ENCODE measurements at places on chromosomes 7 and 10.

DNA sequence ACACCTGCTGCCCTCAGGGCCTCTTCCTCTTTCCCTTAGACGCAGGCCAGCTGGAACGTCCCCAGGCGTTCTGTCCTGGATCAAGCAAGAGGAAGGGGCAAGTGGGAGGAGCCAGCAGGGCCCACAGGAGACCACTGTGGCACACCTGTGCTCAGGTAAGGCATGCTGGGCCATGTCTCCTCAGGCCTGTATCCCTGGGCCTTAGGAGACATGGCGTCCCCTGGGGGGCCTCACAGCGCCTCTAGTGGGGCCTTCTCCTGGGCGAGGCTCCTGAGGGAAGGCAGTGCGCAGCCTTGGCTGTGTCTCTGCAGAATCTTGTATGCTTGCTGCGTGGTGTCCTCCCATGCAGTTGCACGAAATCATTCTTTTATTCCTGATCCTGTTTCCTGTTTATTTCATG lies 31.3 kb downstream of the ZNF783 start:
- no peak for DNase-seq

- DNase-seq: no peak
Measured at GRCh38 chr10:66180581-66181318, 745.1 kb upstream of the LRRTM3 start.

GRCh38 chr10:69639291-69640195 lies 9.5 kb downstream of the FAM241B start:
- peak; percentile 81 for DNase-seq

- DNase-seq: no peak
Measured at GRCh38 chr7:130356876-130357611, 12.4 kb downstream of the CPA5 start.

DNA sequence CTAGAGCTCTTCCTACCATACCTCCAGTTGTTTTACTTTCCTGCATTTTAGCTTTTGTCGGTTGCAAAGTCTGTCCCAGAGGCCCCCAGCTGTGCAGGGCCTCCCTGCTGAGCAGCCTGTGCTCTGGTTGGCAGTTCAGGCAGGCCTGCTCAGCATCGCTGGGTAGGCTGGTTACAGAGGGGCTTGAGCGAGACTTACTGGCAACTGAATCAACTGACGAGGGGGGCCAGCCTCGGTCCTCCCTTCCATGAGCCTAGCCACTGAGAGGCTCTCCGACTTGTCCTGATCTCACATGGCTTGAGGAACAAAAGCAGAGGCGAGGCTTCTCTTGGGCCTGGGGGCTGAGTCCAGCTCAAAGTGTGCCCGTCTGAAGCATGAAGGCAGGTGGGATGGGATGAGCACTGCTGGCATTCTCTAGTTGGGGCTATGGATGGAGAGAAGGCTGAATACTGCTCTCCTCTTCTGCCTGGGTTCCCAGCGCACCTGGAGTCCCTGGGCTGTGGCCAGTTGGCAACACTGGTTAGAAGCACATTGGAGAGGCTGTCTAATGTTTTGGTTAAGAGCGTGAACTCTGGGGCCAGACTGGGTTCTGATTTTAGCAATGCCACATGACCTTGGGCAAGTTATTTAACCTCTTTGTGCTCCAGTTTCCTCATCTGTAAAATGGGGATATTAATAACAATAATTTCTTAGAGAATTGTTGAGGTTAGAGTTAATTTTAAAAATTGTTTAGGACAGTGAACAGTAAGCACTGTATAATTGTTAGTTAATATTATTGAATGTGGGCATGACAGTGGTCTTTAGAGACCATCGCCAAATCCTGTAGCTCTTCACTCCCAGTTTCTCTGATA lies 6.9 kb upstream of the SFRP5 start:
- DNase-seq: no peak

- DNase-seq: no peak
Measured at GRCh38 chr10:21372651-21373410, 152.7 kb downstream of the SKIDA1 start.

DNA sequence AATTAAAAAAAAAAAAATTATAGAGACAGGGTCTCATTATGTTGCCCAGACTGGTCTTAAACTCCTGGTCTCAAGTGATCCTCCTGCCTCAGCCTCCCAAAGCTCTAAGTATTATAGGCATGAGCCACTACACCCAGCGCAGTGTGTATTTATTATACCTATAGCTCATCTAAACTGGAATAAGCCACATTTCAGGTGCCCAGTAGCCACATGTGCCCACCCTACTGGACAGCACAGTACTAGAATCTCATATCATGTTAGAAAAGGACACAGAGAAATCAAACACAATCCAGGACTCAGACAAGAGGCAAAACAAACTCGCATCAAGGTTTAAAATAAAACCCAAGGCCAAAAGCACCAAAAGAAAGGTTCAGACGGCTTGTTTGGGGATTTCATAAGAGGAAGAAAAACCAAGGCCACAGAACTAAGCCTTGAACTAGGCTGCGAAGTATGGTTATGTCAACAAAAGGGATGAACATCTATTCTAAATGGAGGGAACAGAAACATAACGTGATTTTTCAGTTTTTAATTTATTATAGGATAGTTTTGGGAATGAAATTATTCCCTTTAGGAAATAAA lies 32.3 kb downstream of the SLC16A9 start:
- DNase-seq: no peak

GRCh38 chr10:118027397-118027796 lies 19.3 kb downstream of the RAB11FIP2 start:
- DNase-seq: no peak

DNA sequence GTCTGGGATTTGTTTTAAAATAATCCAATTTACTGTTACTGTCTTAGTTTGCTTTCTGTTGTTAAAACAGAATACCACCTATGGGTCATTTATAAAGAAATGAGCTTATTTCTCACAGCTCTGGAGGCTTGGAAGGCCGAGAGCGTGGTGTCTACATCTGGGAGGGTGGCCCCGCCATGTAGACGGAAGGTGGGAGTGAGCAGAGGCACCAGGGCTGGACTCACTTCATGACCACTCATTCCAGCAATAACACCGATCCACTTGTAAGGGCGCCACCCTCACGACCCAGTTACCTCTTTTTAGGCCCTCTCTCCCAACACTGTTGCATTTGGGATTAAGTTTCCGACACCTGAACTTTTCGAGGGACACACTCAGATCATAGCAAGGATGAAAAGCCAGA lies 36.2 kb upstream of the CFAP46 start:
- DNase-seq: no peak

- no peak for DNase-seq
Measured at GRCh38 chr7:157485361-157485831, 148.6 kb downstream of the DNAJB6 start.

- no peak for DNase-seq
Measured at GRCh38 chr7:99752356-99752755, 17.4 kb upstream of the CYP3A7 start.

- no peak for DNase-seq
Measured at GRCh38 chr10:132149917-132150316, 36.8 kb upstream of the DPYSL4 start.

All from CD8-positive, alpha-beta T cell (primary cell).